Endothelial cell (in vitro differentiated cells): ENCODE measurements at places on chromosomes 3 and 15. TPM values are rescaled to one million over a fixed set of nuclear protein-coding genes. Genes with fewer than 3 reads are reported as not detected.

DNA sequence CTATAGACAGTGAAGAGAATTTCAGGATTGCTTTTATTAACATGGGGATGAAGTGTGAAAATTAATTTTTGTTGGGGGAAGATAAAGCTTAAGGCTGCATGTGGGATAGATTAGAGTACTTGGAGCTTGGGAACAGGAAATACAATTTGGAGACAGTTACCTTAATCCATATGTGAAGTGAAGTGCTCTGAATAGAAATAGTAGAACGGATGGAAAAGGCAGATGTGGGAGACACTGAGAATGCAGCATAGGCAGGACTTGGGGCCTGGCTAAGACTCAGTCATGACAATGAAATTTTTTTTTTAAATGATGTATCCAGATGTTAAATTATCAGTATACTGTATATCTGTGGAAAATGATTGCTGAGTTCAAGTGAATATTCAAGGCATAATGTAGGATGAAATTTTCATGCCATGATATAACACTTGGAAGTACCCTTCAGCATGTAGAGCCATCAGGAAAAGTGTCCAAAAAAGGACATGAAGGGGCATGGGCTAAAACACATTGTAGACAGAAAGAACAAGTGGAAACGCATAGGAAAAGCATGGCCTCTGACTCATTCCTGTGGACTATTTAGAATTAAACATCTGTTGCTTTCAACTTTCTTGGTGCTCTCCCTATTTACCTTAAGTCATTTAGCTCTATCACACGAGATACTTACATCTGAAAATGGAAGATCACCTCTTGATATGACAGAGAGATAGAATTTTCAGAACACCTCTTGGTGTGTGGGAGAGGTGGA, 134.8 kb downstream of the RBMS3 start:
- H3K4me3 ChIP-seq, result no peak overlapping the region
- H3K27ac ChIP-seq, result no peak overlapping the region
- no peak for DNase-seq
- peaks cover 3% of the 10 kb centered on the region for H3K4me1 ChIP-seq
- H3K27me3 ChIP-seq, result no peaks in the 10 kb centered on the region

DNA sequence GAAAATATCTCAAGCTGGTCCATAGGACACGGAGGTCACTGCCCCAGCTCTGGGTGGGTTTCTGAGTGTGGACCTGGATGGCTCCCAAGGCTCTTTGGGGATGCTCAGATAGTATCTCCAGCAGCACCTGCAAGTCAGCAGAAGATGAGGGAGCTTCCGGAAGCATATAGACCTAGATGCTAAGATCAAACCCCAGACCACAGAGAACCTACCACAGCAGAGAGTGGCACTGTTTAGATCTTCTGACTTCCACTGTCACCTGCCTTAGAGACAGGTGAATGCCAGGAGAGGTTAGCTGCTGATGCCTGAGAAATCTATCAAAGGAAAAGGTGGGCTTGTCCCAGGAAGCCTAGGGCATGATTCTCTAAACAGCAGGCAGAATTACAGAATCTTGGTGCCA, 105.7 kb upstream of the TRPM1 start:
- no peak for DNase-seq
- no peak overlapping the region for H3K27ac ChIP-seq
- H3K4me1 ChIP-seq, result no peaks in the 10 kb centered on the region
- H3K4me3 ChIP-seq, result no peak overlapping the region
- no peaks in the 10 kb centered on the region for H3K36me3 ChIP-seq

GRCh38 chr15:68816158-68816557, 4.5 kb downstream of the ANP32A start:
- peaks cover 12% of the 10 kb centered on the region for H3K27me3 ChIP-seq
- H3K36me3 ChIP-seq, result peaks cover 7% of the 10 kb centered on the region
- H3K27ac ChIP-seq, result peak overlapping the region; percentile 40
- no peak for DNase-seq

GRCh38 chr3:95923496-95924210, 890.7 kb upstream of the EPHA6 start:
- no peak overlapping the region for H3K27ac ChIP-seq
- no peaks in the 10 kb centered on the region for H3K36me3 ChIP-seq
- DNase-seq, result no peak
- H3K4me1 ChIP-seq, result no peaks in the 10 kb centered on the region
- H3K4me3 ChIP-seq, result no peak overlapping the region
- H3K27me3 ChIP-seq, result no peaks in the 10 kb centered on the region

DNA sequence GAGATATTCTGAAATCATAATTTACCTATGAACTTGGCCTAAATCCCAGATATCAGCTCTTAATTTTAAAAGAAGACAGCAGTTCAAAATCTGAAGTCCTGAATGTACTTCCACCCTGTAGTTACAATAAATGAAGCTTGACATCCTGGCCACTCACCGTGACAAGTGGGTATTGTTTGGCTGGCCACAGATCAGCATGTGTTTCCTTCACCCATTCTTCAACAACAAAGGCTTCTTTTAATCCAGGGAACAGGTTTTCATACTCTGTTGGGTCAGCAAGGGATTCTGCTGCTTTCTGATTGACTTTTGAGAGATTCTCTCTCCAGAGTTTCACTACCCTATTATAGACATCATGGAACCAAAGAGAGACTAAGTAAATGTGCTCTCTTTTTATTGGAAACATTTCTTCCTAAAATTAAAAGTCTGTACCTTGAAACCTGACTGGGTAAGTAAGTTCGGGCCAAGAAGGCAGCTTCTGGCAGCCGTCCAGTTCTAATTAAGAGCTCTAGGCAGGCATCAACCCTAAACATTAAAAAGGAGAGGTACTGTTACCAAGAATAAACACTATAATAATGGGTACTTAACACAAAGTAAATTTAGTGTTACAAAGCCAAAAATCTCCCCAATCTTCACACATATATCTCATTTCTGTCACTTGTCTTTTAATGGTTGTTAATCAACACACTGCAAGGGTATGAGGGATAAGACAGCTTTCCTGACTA, 15.2 kb downstream of the MRPS22 start:
- H3K36me3 ChIP-seq, result peaks cover 52% of the 10 kb centered on the region
- no peak for DNase-seq
- H3K27me3 ChIP-seq, result no peaks in the 10 kb centered on the region
- H3K4me1 ChIP-seq, result peaks cover 54% of the 10 kb centered on the region
- peak overlapping the region; percentile 62 for H3K4me3 ChIP-seq

GRCh38 chr3:124207077-124207476, 215.2 kb upstream of the ROPN1 start:
- H3K4me1 ChIP-seq, result peaks cover 18% of the 10 kb centered on the region
- H3K4me3 ChIP-seq, result no peak overlapping the region
- no peak overlapping the region for H3K27ac ChIP-seq
- H3K36me3 ChIP-seq, result no peaks in the 10 kb centered on the region
- no peak for DNase-seq

DNA sequence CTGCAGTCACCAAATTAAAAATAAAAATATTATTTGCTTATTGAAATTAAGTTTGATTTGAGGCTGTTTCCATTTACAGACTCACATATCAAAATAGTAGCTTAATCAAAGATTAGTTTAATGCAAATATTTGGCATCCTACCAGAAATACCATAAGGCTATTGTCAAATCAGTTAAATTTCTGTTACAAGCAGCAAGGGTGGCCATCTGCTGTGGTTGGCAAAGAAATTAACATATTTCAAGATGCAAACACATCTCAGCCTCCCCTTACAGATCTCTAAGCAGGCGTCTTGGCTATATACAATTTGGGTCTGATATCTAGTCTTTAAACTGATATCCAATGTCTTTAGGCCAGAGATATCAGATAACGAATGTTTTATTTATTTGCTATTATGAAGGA, 83.2 kb upstream of the NEDD4 start:
- H3K4me3 ChIP-seq, result no peak overlapping the region
- H3K36me3 ChIP-seq, result no peaks in the 10 kb centered on the region
- H3K27ac ChIP-seq, result no peak overlapping the region
- DNase-seq, result no peak

The ANKRD63 gene
- not detected for total RNA-seq

The ROPN1B gene
- not detected for total RNA-seq

The NR1I2 gene
- total RNA-seq, result 0.23 TPM

The ZNF197 gene
- 29.6 TPM for total RNA-seq

The EXD1 gene
- not detected for total RNA-seq

The CKMT1B gene
- 12.8 TPM for total RNA-seq
